ENCODE measurements at places on chromosomes 7 and 10. TPM values are rescaled to one million over a fixed set of nuclear protein-coding genes. Genes with fewer than 3 reads are reported as not detected.

- DNase-seq = no peak
Observed at GRCh38 chr10:23469596-23470237, 30.8 kb downstream of the OTUD1 start.

GRCh38 chr10:71981876-71982230, 17.7 kb downstream of the CHST3 start:
- DNase-seq = no peak

GRCh38 chr7:90483251-90483650, 13.8 kb downstream of the PTTG1IP2 start:
- no peak for DNase-seq

DNA sequence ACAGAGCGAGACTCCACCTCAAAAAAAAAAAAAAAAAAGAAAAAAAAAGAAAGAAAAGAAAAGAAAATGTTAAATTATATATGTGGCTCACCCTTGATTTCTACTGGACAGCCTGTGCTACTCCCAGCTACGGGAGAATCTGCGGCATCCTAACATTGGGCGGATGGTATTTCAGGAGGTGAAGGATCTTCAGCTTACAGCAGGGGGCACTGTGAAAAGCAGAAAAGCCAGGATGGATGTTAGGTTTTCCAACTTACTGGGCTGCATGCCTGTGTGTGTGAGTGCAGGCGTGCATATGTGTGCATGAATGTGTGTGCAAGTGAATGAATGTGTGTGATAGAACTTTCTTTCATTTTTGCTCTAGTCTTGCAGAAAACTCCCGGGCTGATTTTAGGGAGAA, 1066.5 kb downstream of the TYW1 start:
- peak; percentile 71 for DNase-seq

GRCh38 chr7:99497766-99498545, 2.1 kb downstream of the ZNF394 start:
- DNase-seq = no peak

DNA sequence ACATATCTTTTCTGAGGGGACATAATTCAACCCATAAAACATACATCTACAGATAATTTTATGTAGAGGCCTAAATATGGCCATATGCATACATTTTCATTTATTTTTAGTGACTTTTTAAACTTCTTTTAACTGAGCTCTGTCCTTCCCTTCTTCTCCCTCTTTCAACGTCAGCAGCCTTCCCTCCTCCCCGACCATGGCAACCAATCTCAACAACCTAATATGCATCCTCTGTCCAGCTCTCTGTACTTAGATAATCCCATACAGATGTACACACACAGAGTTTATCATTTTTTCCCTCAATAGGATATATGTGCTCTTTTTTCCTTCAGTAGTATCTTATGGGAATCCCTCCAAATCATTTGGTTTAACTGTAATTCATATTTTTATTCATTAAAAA, 94.3 kb downstream of the CCDC71L start:
- DNase-seq = no peak

DNA sequence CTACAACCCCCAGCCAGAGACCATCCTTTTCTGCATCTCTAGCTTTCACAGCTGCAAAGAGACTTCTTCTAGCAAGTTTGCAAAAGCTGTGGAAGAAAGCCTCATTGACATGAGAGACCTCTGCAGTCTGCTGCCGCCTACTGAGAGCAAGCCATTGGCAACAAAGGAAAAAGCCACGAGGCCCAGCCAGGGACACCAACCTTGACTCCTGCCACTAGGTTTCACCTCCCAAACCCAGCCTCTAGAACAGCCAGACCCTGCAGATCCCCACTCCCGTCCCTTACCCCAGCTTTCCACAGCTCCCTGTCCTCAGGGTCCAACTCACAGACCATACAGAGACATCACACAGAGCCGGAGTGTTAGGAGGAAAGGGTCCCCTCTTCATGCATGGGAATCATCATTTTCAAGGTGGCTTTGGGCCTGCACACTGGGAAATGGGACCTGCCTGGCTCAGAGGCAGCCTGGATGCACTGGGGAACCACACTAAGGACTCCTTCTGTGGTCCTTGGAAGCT, 14.6 kb upstream of the C10orf53 start:
- no peak for DNase-seq

- DNase-seq = no peak
Observed at GRCh38 chr10:96422525-96422924, 63.7 kb upstream of the OPALIN start.

- DNase-seq = no peak
Observed at GRCh38 chr7:41885748-41886147, 182.9 kb upstream of the INHBA start.

Gene NRP1
- 1.1 TPM for total RNA-seq

Gene GPR158
- 12.3 TPM for total RNA-seq

Gene AGAP6
- 3.4 TPM for total RNA-seq

Gene OR2A14
- total RNA-seq = not detected

Gene PLEKHS1
- not detected for total RNA-seq
